ENCODE measurements at places on chromosomes 2 and 18.

GRCh38 chr2:43170405-43171105 is 55.9 kb downstream of the ZFP36L2 start:
- no peaks in the 10 kb centered on the region for H3K36me3 ChIP-seq
- H3K27ac ChIP-seq = no peak overlapping the region
- H3K4me1 ChIP-seq = no peaks in the 10 kb centered on the region
- no peak for DNase-seq
- no peak overlapping the region for H3K4me3 ChIP-seq

DNA sequence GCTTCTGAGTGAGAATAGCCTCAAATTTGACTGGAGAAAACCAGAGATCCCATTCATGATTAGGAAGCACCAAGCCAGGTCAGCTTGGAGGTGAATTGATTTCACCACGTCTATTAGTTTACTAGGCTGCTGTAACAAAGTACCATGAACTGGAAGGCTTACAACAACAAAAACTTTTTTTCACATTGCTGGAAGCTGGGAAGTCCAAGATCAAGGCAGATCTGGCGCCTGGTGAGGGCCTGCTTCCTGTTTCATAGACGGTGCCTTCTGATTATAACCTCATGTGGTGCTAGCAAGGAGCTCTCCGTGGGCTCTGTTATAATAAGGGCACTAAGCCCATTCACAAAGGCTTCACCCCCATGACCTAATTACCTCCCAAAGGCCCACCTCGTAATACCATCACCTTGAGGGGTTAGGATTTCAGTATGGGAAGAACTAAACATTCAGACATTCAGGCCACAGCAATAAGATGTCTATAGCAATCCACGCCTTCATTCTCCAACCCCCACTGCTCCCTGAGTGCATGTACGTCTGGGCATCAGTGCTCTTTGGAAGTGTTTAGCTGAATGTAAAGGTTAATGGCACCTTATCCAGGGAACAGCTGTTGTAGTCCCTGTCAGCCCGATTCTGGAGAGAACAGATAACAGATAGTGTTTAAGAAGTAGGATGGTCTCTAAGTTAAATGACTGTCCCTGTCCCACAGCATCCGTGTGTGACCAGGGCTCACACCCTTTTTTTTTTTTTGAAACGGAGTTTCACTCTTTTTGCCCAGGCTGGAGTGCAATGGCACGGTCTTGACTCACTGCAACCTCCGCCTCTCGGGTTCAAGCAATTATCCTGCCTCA is 89.2 kb downstream of the SOCS6 start:
- H3K36me3 ChIP-seq = no peaks in the 10 kb centered on the region
- no peak overlapping the region for H3K27ac ChIP-seq
- DNase-seq = no peak
- H3K27me3 ChIP-seq = no peaks in the 10 kb centered on the region

GRCh38 chr2:69059731-69060290 is 46.8 kb downstream of the ANTXR1 start:
- no peak overlapping the region for H3K27ac ChIP-seq
- H3K27me3 ChIP-seq = no peaks in the 10 kb centered on the region
- H3K4me3 ChIP-seq = no peak overlapping the region
- DNase-seq = no peak

DNA sequence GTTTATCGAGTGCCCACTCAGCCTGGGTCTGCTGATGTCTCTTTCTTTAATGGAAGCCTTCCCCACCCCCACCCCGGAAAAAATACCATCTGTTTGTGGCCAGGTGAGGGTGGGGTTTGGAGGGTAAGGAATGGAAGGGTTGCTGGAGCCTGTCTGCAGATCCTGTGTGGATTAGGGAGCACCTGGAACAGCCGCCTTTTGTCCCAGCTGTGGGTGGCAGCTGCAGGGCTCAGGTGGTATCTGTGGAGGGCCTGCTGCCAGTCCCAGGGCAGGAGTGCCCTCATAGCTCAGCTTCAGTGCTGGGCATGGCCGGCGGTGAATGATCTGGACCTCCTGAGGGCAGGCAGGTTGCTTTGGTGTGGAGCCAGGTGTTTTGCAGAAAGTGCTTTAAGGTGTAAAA is 45.3 kb downstream of the IMPA2 start:
- no peaks in the 10 kb centered on the region for H3K4me1 ChIP-seq
- no peaks in the 10 kb centered on the region for H3K36me3 ChIP-seq
- H3K27me3 ChIP-seq = no peaks in the 10 kb centered on the region
- DNase-seq = no peak
- H3K27ac ChIP-seq = no peak overlapping the region

DNA sequence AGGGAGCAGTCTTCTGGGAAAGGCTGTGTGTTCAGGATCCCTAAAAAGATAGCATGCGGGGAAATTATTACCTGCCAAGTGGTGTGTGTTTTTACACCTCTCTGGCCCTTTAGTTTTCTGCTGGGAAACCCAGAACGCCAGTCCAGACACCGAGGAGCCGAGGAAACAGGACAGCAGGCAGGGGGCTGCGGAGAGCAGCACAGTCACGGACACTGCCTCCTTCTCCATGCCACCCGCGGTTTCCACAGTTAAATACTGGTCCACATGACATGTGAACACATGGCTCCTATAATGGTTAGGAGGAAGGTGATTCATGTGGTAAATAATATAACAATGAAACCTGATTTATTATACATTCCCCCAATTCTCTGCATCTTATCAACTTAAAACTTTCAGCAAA is 20.4 kb downstream of the CNOT11 start:
- peaks cover 12% of the 10 kb centered on the region for H3K36me3 ChIP-seq
- no peak overlapping the region for H3K27ac ChIP-seq
- H3K27me3 ChIP-seq = no peaks in the 10 kb centered on the region
- DNase-seq = peak; percentile 8
- no peak overlapping the region for H3K4me3 ChIP-seq

DNA sequence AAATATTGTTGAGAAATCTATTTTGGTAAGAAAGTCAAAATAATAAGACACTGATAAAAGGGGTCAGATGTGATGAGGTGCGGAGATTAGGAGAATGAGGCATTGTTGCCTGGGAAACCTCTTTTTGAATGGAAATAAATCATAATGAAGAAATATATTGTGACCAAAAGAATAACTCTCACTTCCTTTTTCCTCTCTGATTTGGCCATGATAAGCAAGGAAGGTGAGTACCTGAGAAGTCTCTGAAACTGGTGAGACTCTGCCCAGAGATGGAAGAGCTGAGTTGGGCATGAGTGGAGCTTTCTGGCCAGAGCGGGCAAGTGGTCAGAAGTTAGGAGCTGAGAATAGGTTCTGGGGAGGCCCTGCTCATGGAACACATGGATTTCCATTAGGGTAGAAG is 11.8 kb downstream of the LAMA3 start:
- no peaks in the 10 kb centered on the region for H3K27me3 ChIP-seq
- no peaks in the 10 kb centered on the region for H3K36me3 ChIP-seq
- no peaks in the 10 kb centered on the region for H3K4me1 ChIP-seq
- no peak overlapping the region for H3K27ac ChIP-seq
- DNase-seq = no peak

GRCh38 chr2:224039770-224040440 is 819 bp upstream of the SERPINE2 start:
- peaks cover 48% of the 10 kb centered on the region for H3K27me3 ChIP-seq
- peaks cover 15% of the 10 kb centered on the region for H3K4me1 ChIP-seq
- H3K27ac ChIP-seq = no peak overlapping the region
- peak overlapping the region; percentile 86 for H3K4me3 ChIP-seq
- no peaks in the 10 kb centered on the region for H3K36me3 ChIP-seq

- no peaks in the 10 kb centered on the region for H3K36me3 ChIP-seq
- no peak overlapping the region for H3K27ac ChIP-seq
- no peak for DNase-seq
- H3K4me3 ChIP-seq = no peak overlapping the region
- no peaks in the 10 kb centered on the region for H3K27me3 ChIP-seq
- no peaks in the 10 kb centered on the region for H3K4me1 ChIP-seq
These were observed 160.7 kb upstream of the CNTNAP5 start for GRCh38 chr2:123864416-123864815.

DNA sequence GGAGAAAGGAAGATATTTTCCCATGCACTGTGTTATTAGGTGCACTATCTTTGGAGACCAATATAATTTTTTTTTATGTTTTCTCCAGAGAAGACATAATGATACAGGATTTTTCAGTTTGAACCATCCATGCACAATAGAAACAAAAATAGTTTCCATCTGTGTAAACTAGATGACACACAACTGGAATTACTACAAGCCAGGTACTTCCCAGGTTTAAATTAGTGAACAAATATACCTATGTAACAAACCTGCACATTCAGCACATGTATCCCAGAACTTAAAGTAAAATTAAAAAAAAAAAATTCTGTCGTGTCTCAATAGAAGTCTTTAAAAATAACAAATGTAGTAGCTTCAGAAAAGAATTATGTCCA is 1616.8 kb upstream of the ACVR2A start:
- no peak overlapping the region for H3K4me3 ChIP-seq
- H3K27me3 ChIP-seq = no peaks in the 10 kb centered on the region
- no peaks in the 10 kb centered on the region for H3K4me1 ChIP-seq
- no peak overlapping the region for H3K27ac ChIP-seq

- no peaks in the 10 kb centered on the region for H3K4me1 ChIP-seq
- no peak for DNase-seq
- H3K4me3 ChIP-seq = no peak overlapping the region
- H3K27me3 ChIP-seq = no peaks in the 10 kb centered on the region
- H3K36me3 ChIP-seq = no peaks in the 10 kb centered on the region
These were observed 455.9 kb downstream of the RNF144A start for GRCh38 chr2:7373156-7373555.

All from neural progenitor cell (in vitro differentiated cells).